ENCODE measurements at places on chromosomes 5 and 9.

- DNase-seq: no peak
Observed at GRCh38 chr5:143837306-143837848, 25.4 kb downstream of the HMHB1 start.

GRCh38 chr5:148912146-148912545 lies 85.7 kb downstream of the ADRB2 start:
- DNase-seq: no peak

GRCh38 chr9:292915-293314 lies 78.2 kb downstream of the DOCK8 start:
- no peak for DNase-seq

GRCh38 chr5:171495122-171495700 lies 75.8 kb downstream of the FGF18 start:
- peak; percentile 60 for DNase-seq
